Caki2 (cell line): ENCODE measurements at places on chromosomes 2 and 18.
A peak's percentile ranks its signal among the peaks of the same experiment; 100 is the strongest.

DNA sequence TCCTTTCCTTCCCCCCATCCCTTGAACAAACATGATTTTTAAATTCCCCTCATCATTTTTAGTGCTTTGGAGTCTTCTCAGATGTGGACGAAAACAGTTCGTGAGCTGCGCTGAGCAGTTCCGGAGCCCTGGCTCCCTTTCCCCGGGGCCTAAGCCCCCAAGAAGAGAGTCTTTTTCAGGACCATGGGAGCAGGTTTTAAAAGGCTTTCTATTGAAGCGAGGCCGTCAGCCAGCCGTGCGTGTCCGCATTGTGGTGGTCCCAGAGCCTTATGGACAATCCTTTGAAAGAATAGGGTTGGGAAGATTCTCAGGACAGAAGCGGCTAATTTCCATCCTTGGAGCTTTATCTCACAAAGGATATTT is 290.7 kb downstream of the SOX11 start:
- DNase-seq, result no peak

DNA sequence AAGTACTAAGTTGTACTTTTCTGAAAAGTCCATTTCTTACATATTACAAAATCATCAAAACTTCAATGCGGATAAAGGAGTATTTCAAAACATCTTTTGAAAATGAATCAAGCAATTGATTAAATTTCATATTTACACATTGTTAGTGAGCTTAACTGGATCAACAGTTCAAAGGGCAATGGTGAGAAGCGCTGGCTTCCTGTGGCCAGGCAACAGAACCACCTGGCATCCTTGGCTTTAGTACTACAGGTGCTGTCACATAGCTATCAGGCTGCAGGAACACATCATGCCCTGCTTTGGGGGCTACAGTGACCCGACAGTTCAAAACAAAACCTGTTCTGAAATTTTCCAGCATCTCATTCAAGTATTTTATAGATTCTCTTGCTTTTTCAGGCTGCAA is 59.2 kb downstream of the SMAD2 start:
- DNase-seq, result no peak

DNA sequence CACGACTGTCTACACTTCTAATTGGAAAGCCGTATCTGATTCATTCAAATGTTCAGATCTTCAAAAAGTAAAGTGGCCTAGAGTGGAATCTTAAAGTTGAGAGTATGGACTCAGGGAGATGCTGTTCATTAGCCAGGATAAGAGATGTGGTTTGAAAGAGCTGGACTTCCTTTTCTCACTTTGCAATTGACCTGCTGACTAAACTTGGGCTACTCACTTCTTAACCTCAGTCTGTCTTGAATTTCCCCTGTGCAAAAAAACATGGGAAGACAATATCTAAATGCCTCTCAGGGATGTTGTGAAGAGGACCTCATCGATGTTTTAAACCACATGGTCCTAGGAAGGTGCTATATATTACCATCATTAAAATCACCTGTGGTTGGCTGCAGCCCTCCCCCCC is 64.1 kb downstream of the BCL2 start:
- no peak for DNase-seq

DNA sequence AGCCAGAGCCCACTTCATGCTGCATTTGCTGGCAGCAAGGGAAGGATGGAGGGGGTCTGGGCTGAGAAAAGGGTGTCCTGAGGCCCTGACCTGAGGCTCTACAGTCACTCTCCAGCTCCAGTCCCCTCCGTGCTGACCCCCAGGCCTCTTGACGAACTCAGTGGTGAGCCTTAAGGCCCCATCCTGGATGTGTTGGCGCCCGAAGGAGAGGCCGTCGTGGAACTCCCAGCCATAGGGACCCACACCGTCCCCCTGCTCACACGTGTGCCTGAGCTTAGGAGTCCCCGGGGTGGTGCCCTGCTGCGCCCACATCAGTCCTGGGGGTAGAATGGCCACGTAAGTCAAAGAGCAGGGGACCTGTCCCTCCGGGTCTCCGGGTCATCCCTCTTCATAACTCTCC is 776 bp downstream of the MOGS start:
- no peak for DNase-seq

DNA sequence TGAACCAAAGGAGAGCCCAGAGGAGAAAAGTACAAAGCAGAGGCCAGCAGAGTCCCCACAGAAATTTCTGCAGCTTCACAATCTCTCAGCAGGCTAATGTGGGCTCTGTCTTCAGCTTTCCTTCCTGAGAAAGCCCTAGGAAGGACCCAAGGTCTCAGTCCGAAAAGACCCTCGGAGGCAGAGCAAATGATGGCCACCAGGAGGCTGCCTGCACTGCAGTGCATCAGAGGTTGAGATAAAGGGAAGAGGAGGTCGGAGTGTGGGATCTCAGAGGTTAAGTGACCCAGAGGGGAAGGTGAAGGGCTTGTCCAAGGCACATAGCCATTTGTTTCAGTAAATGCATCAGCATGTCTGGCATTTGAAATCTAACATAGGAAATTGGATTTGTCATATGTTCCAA is 299.1 kb upstream of the SLC14A2 start:
- no peak for DNase-seq

DNA sequence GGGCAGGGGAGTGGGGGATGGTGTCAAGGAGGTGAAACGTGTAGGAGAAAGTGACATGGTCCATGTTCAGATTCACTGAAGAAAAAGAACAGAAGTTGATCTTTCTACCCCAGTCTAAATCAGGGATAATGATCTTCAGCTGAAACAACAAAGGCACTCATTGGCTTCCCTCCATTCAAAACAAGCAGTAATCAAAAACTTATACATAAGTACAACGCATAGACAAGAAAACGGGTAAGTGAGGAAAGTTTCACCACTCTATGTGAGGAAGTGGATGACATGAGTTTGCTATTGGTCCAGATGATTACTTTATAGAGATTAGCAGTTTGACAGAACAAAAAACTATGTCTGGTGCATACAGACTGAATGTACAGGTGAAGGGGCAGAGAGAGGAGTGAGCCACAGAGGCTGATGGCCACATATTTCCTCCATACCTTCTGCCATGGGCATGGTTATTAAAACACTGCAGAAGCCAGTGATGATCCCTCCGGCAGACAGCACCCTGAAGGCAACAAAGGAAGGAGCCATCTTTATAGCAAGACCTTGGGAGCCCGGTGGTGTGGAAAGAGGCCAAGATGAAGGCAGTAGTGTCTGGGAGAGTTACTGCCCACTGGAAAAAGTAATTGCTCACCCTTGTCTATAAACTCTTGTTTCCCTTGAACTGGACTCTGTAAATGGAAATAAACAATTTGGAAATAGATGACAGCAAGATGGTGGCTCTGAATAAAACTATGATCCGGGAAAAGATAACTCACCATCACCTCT is 57.7 kb downstream of the SLC25A12 start:
- DNase-seq, result no peak

- DNase-seq, result no peak
Observed at GRCh38 chr18:11651899-11652298, 37.2 kb upstream of the GNAL start.

DNA sequence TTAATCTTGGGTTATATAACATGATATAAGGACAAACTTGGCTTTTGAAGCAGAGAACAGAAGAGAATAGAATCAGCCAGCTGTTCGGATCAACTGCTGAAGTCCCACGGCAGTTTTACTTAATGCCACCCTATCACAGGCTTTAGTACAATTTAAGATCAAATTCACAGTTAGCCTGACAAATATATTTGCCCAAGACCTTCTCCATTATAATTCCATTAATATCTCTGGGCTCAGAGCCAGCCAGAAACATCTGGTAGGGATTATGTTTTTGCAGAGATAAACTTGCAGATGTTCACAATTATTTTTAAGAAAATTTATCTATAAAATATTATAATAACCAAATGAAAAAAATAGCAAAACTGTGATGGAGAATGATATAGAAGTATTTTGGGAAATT is 381.4 kb downstream of the RAD51AP2 start:
- DNase-seq, result no peak

DNA sequence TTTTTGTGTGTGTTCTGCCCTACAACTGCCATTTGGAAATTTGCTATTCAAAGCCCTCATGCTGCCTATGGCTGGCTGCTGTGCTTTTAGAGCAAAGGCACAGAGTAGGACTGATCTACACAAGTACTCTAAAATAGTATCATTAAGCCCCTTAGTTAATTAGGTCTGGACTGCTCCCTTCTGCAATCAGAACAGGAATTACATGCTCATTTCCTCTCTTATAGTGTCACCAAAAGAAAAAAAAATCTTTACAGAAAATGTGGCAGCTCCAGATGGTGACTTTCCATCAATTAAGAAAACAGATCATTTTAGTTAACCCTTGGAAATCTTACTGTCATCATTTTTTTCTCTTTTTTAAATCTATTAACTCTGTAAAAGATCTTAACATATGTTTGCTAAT is 337.5 kb downstream of the RIT2 start:
- DNase-seq, result no peak

GRCh38 chr2:39875914-39876267 is 96.8 kb upstream of the THUMPD2 start:
- DNase-seq, result no peak

GRCh38 chr2:196887431-196887830 is 39.1 kb downstream of the PGAP1 start:
- no peak for DNase-seq

DNA sequence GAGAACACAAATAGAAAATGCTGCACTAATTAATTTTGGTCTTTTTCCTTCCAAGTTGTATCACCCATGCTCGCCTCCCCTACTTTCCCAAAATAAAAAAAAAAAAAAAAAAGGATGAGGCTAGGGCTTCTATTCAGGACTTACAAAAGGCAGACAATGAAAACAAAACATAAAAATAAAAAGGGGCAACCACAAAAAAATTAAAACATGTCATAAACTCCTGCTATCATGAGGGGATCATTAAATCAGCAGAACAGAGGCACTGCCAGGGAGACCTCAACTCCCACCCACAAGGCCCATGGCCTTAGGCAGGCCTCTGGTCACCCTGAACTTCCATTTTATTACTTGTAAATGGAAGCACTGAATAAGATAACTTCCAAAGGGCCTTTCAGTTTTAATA is 23.3 kb downstream of the EPB41L3 start:
- DNase-seq, result no peak

DNA sequence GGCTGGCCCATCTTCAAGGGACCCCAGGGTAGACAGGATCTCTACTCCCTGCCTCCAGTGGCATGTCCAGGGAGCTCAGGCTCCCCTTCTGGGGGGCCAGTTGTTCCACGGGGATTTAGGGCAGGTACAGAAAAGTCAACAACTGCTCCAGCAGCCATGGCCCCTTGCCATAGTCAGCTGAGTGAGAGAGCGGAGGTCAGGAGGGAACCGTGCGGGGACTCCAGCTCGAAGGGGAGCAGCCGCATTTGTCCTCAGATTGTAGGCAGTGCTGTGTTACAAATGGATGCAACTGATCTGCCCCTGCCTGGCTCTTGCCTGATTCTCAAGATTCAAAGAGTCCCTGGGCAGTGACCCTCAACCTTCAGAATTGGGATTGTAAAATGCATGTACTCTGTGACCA is 49.9 kb downstream of the ITGB1BP1 start:
- DNase-seq, result no peak

- DNase-seq, result no peak
Observed at GRCh38 chr2:12036640-12036983, 290.2 kb downstream of the LPIN1 start.

DNA sequence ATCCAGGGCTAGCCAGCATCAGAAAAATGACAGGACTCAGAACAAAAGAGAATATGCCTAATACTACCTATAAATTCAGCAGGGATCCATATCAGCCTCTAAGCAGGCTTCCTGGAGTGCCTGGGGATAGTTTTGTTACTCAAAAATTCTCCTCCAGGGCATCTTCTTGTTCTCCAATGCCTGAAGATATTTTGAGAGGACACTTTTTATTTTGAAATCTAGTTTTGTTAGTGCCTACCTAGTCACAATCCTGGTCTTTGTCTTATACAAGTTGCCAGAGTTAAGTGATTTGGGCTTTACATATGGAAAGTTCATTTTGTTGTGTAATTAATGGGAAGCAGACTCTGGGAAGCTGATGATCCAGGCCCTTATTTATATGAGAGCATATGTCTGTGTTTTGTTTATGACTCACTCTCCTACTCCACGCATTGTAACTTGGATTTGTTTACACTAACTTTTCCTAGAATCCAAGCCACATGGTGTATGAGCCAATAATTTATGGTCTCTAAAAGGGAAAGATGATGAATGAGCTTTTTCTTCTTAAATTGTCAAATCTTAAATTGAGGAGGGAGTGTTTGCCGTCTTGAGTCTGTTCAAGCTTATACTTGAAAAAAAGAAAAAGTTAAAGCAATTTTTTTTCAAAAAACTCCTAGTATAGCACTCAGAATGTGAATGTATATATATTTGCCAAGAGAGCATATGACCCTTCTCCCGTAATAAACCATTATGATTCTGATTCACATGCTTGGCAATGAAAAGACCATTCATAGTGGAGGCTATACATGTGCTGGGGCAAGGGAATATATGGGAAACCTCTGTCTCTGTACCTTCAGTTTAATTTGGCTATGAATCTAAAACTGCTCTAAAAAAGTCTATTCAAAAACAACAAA is 370.3 kb downstream of the SETBP1 start:
- DNase-seq, result peak; percentile 58

- DNase-seq, result peak; percentile 72
Observed at GRCh38 chr2:238155051-238155760, 3.6 kb upstream of the ERFE start.

GRCh38 chr2:88698027-88698413 is 6.5 kb downstream of the RPIA start:
- DNase-seq, result no peak

GRCh38 chr2:25362434-25363145 is 20.9 kb upstream of the DNMT3A start:
- no peak for DNase-seq

- no peak for DNase-seq
Observed at GRCh38 chr2:175008009-175008408, 2.8 kb upstream of the CHN1 start.

GRCh38 chr2:219127037-219127635 is 33.5 kb downstream of the NHEJ1 start:
- DNase-seq, result no peak

GRCh38 chr2:85266146-85267041 is 61.4 kb downstream of the TGOLN2 start:
- DNase-seq, result no peak

DNA sequence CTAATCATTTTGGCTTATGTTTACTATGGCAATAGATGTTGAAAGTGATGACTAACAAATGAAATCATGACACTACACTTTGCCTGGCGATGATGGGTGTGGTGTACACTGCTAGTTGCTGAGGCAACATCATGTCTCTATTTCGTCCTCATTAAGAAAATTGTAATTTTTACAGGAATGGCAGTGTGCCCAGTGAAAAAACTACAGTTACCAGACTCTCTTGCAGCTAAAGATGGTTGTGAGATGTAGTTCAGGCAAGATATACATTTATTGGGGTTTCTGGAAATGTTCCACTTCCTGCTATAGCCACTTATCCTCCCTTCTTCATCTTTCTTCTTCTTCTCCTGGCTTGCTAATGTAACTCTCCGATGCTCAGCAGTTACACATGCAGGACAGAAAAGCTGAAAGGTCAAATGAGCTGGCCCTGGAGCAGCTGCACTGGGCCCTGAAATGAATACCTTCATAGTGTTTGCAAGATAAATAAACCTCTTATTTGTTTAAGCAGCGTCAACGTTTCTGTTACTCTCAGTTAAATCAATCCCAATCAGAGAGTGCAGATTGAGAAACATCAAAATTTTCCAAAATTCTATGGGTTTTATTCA is 46.0 kb downstream of the SOCS6 start:
- no peak for DNase-seq
